ENCODE measurements at places on chromosomes 1 and 21.

GRCh38 chr1:94836891-94837290 lies 16.7 kb downstream of the SLC44A3 start:
- no peak for DNase-seq

GRCh38 chr1:25697435-25698217 lies 81.0 kb downstream of the MAN1C1 start:
- no peak for DNase-seq

DNA sequence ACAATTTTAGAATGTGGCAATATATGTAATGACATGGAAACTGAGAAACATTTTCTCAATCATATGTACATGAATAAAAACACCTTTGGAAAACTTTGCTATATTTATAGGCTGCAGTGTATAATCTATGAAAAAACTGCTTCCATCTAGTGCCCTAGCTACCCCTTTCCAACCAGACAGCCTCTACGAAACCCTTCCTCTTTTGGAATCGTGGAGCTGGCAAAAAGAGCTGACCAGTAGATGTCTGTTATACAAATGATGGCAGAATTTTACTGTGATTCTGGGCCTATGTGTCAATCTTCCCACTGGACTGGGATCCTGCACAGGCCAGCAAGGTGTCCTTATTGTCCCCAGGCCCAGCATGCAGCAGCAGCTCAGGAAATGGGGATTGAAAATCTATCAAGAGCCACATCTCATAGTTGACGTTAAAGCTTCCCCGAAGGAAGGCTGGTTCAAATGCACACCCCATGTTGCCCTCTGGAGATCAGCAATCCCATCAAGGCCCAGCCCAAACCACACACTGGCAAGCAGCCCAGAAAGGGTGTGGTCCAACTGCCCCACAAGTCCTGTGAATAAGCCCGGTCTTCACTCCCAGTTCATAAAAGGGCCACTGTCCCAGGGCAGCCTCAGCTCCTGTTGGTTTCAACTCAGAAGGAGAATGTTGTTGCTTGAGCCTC lies 8.8 kb upstream of the FAM20B start:
- DNase-seq = no peak

GRCh38 chr1:27475720-27476119 lies 14.2 kb downstream of the WASF2 start:
- DNase-seq = no peak

- DNase-seq = no peak
Measured at GRCh38 chr1:216587715-216588114, 135.5 kb downstream of the ESRRG start.

GRCh38 chr1:76141929-76142328 lies 67.4 kb downstream of the ST6GALNAC3 start:
- no peak for DNase-seq

GRCh38 chr1:64480999-64481772 lies 11.3 kb downstream of the CACHD1 start:
- no peak for DNase-seq

- DNase-seq = no peak
Measured at GRCh38 chr1:63612564-63612963, 19.4 kb downstream of the PGM1 start.

DNA sequence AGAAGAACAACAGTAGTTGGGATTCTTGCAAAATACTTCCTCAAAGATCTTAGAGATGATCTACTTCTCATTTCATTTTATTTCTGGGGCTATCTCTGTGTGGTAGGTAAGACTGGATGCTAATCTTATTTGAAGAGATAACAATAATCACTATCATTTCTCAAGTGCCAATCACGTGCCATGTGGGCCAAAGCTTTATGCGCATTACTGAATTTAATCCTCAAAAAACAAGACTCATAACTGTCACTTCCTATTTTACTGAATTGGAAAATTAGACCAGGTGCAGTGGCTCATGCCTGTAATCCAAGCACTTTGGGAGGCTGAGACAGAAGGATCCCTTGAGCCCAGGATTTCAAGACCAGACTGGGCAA lies 121.7 kb downstream of the KCNN3 start:
- DNase-seq = no peak

GRCh38 chr1:39754026-39754570 lies 15.4 kb downstream of the PPIE start:
- no peak for DNase-seq

GRCh38 chr1:218480137-218480536 lies 135.0 kb downstream of the TGFB2 start:
- no peak for DNase-seq

GRCh38 chr1:185938396-185938795 lies 204.2 kb downstream of the HMCN1 start:
- no peak for DNase-seq

- DNase-seq = peak; percentile 39
Measured at GRCh38 chr1:6365047-6365446, 28.5 kb downstream of the ACOT7 start.

- peak; percentile 71 for DNase-seq
Measured at GRCh38 chr1:148318123-148318903, 164.8 kb downstream of the PPIAL4G start.

GRCh38 chr1:108695535-108695934 lies 3.4 kb downstream of the PRPF38B start:
- DNase-seq = no peak

Measured in stimulated activated CD4-positive, alpha-beta T cell treated with anti-CD3 and anti-CD28 coated beads, Interleukin-2, amount 100 ng/mL, for 24 hours (primary cell).